Brain (organoid and tissue), 16 donors: ENCODE measurements at places on chromosomes 2 and 18. TPM values are rescaled to one million over a fixed set of nuclear protein-coding genes. Genes with fewer than 3 reads are reported as not detected.

ZDBF2 gene
- polyA plus RNA-seq: 1.1 TPM

ABCG5 gene
- polyA plus RNA-seq: not detected

TEX51 gene
- not detected for polyA plus RNA-seq

MAL gene
- polyA plus RNA-seq: 206 TPM

TMEM198 gene
- polyA plus RNA-seq: 23.1 TPM

NEU2 gene
- not detected for polyA plus RNA-seq

HOXD3 gene
- 1.2 TPM for polyA plus RNA-seq

OTOF gene
- polyA plus RNA-seq: 0.17 TPM

RIT2 gene
- 8.6 TPM for polyA plus RNA-seq

RGPD3 gene
- not detected for polyA plus RNA-seq

ANKRD62 gene
- not detected for polyA plus RNA-seq

DYNAP gene
- not detected for polyA plus RNA-seq

CFC1 gene
- 3.1 TPM for polyA plus RNA-seq

SH2D6 gene
- polyA plus RNA-seq: 1.8 TPM

CPLX4 gene
- not detected for polyA plus RNA-seq

CFAP210 gene
- polyA plus RNA-seq: 0.24 TPM

ABCB11 gene
- not detected for polyA plus RNA-seq

SALL3 gene
- polyA plus RNA-seq: 4.7 TPM

MAP2 gene
- polyA plus RNA-seq: 95.4 TPM

SPTBN1 gene
- 128 TPM for polyA plus RNA-seq

TUBA4B gene
- not detected for polyA plus RNA-seq

FN1 gene
- 172 TPM for polyA plus RNA-seq

ITGB1BP1 gene
- 64.5 TPM for polyA plus RNA-seq
